NCI-H187 (cell line): ENCODE measurements at places on chromosomes 13 and 19.

- DNase-seq, result no peak
Observed at GRCh38 chr13:48488995-48489394, 43.9 kb downstream of the RCBTB2 start.

DNA sequence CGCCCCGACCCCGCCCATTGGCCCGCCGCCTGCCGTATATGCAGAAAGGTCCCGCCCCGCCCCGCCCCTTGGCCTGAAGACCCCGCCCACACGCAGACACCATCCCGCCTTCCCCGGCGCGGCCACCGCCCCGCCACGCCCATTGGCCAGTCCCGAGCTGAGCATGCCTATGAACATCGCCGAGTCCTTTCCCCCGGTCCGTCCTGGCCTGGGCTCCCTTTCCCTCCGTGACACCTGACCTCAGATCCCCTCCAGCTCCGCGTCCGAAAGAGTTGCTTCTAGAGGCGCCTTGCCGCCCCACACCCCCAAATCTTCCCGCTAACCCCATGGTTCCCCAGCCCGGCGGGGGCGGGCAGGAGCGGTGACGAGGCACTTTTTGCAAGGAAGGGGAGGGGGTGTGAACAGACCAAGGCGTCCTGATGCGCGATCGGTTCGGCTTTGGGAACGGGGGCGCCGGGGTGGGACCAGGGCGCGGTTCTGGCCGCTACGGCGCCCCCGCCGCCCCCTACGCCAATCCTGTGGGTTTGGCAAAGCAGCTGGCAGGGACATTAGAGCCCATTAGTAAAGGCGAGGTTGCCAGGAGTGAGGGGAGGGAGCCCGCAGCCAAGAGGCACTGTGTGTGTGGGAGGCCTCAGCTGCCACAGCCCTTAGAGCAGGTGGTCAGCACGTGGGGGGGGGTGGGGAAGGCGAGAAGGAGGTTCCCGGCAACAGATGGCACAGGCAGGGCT lies 406 bp upstream of the NUMBL start:
- DNase-seq, result peak; percentile 94

GRCh38 chr13:49064476-49064875 lies 88.8 kb downstream of the FNDC3A start:
- DNase-seq, result no peak

DNA sequence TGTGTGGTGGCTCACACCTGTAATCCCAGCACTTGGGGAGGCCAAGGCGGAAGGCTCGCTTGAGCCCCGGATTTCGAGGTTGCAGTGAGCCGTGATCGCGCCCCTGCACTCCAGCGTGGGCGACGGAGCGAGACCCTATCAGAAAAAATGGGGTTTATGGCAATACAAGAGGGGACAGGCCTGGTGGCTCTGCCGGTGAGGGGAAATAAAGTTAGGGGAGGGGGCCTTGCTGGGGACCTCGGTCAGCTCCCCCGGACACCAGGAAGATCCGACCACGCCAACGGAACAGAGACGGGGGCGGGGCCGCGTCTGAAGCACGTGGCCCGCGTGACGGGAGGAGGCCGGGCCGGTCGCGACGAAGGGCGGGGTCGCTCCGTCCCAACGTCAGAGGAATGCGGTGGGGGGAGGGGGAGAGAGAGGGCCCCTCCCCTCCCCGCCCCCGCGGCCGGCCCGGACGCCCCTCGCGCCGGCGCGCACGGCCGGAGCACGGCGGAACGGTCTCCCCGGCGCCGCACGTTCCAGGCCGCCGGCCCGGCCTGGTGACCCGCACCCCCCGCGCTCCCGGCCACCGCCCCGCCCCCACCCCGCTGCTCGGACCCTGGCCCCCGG lies 1.9 kb upstream of the HNRNPL start:
- peak; percentile 93 for DNase-seq

- DNase-seq, result no peak
Observed at GRCh38 chr13:97223711-97224541, 1.8 kb downstream of the MBNL2 start.

DNA sequence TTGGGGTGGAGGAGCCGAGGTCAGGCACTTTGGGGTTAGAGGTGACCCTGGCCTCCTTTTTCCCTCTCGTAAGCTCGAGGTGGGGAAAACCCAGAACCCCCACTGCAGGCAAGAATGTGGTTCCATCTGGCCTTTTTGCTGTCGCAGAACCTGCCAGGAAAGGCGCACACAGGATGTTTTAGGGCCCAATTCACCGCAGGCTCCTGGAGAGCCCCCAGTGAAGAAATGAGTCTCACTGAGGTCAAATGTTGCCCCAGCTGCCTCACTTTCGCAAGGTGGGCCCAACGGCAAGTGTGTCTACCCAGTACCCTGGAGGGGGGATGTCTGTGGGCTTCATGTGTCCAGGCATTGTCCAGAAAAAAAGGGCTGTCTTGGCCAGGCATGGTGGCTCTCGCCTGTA lies 61.8 kb downstream of the PEX11G start:
- DNase-seq, result no peak

GRCh38 chr19:40519352-40520322 lies 52.8 kb downstream of the SPTBN4 start:
- DNase-seq, result no peak

DNA sequence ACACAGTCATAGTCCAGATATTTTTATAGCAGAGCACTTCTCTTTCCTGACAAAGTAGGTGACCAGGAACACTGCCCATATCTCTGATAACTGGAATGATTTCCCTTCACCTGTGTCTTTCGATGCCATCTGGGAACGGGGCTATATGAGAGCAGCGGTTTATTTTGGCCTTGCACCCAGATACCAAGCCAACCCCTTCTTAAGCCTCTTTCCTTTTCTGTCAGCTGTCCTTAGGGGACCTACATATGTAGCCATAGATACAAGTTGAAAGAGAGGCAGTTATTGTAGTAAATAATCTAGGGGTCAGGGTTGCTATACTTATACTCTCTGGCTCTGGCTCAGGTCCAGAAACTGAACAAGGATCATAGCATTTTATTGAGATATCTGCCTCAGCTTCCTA lies 128.8 kb downstream of the NHLRC3 start:
- no peak for DNase-seq

- DNase-seq, result no peak
Observed at GRCh38 chr19:33247441-33247819, 21.8 kb upstream of the SLC7A10 start.

DNA sequence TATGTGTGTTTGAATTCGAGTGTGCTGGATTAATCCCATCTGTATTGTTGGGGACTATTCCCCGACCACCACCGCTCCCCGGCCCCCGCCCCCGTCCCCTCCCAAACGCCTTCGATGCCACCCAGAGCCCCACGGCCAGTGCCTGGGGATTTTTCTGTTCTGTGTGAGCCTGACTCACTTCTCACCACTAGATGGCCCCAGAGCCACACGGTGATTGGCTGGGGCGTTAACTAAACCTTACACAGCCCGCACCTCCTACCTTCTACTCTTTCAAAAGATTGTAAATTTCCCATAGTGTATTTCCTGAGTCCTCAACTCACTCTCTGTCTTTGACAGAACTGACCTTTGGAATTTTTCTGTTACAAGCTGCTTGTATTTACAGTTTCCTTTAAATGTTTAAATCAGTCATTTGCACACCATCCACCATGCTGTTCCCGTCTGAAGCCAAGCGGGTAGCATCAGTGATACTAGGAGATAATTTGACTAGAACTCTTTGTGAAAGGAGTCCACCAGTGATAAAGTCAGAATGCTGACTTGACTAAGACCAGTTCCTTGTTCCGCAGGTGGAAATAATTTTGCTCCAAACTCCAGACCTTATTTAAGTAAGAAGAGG lies 61.4 kb downstream of the RFX2 start:
- peak; percentile 7 for DNase-seq

- DNase-seq, result no peak
Observed at GRCh38 chr13:113364311-113364889, 470 bp upstream of the GRTP1 start.

DNA sequence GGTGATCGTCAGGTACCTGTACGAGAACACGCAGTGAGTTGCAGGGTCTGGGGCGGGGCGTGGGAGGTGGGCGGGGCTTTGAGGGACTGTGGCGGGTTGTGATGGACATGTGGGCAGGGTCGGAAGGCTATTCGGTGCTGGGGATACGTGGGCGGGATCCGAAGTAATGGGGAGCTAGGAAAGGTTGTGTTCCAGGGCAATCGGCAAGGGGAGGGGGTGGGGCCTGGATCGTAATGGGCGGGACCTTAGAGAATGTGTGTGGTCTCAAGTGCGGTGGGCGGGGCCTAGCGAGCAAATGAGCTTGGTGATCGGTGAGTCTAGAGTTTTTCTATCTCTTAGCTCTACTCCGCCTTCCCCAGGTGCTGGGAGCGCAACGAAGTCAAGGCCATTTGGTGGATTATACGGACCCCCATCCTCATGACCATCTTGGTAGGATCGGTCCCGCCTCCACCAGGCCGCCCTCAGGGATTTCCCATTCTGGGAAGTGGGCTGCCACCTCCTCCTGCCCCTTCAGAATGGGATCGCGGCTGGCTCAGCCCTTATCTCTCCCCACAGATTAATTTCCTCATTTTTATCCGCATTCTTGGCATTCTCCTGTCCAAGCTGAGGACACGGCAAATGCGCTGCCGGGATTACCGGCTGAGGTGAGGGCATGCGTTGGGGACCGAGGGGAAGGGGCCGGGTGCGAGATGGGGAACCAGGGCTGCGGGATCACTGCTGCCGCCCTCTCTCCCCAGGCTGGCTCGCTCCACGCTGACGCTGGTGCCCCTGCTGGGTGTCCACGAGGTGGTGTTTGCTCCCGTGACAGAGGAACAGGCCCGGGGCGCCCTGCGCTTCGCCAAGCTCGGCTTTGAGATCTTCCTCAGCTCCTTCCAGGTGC lies 9.6 kb downstream of the GIPR start:
- DNase-seq, result peak; percentile 95

- no peak for DNase-seq
Observed at GRCh38 chr19:890831-891230, 2.2 kb downstream of the MED16 start.

DNA sequence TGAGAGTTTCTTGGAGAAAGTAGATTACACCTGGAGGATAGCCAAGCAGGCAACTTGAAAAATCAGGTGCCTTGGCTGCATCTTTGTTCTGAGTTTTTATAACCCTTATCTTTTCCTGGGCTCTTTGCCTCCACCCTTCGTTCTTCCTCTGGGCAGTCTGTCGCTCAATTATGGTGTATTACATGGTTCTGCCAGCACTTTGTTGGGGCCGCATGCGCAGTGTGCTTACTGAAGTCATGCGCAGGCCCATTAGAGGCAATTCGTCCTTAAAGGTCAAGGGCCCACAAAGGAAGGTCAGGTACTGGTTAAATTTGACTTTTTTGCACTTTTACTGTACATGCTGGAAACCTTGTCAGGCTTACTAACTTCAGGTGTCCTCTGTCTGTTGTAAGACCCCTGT lies 761.9 kb upstream of the SLITRK5 start:
- DNase-seq, result no peak

DNA sequence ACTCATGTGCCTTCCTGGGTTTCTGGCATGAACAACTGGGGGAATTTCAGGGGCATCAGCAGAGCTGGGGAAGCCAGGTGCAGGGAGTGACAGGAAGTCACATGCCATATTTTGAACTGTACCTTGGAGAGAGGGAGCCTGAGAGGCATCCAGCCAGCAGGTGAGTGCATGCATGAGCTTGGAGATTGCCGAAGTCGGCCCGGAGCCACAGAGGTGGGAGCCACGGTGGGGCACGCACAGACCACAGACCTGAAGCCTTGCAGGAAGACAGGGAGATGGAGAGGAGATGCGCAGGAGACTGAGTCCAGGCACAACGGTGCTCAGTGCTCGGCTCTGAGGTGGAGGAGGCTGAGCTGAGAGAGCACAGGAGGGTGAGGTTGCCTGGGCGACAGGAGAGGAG lies 55.1 kb downstream of the CDADC1 start:
- no peak for DNase-seq

DNA sequence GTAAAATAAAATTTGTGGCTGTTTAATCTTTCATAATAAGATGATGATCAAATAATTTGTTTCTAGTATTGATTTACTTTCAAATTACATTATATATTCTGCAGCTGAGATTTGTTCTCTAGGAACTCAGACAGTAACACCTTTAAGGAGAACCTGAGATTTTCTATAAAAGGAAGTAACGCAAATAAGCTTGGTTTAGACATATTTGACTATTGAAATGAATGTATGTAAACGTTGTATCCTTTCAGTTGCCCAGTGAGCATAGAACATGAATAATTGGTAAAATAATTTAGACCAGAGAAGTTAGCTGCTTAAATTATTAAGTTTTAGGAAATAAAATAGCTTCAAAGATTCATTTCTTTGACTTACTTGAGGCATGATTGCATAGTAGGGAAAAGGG lies 3.1 kb downstream of the CDK8 start:
- DNase-seq, result no peak

DNA sequence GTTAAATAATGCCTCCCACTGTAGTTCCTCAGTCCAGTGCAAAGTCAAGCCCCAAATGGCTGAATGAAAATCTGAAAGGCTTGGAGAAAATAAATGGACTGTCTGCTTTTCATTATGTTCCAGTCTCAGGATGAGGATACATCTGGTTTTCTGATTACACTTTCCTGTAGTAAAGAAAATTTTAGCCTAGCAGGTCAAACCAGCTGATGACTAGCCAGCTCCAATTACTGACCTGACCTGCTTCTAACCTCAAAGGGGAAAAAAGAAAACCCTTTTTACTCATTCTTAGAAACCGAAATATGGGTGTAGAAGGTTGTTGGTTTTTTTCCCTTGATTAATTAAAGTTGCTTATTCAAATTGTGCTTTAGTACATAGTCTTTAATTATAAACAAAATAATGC lies 418.4 kb downstream of the EFNB2 start:
- DNase-seq, result no peak

- DNase-seq, result peak; percentile 53
Observed at GRCh38 chr19:55437410-55437809, 5.7 kb downstream of the SHISA7 start.

DNA sequence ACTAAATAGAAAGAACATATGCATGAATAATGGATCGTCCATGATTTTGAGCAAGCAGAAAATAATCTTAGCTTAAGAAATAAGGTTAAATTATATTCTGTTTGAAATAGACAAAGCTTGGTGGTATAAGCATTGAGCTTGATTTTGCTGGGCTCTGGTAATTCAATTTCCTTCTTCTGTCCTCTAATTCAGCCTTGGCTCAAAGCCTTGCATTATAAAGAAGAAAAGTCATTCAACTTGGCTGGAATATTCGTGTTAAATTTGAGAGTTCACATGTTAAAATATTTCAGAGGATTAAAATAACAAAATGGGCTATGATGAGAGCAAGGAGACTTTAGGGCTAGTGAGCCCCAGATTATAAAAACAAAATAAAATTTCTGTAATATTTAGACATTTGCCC lies 415.4 kb upstream of the PCDH20 start:
- DNase-seq, result no peak

DNA sequence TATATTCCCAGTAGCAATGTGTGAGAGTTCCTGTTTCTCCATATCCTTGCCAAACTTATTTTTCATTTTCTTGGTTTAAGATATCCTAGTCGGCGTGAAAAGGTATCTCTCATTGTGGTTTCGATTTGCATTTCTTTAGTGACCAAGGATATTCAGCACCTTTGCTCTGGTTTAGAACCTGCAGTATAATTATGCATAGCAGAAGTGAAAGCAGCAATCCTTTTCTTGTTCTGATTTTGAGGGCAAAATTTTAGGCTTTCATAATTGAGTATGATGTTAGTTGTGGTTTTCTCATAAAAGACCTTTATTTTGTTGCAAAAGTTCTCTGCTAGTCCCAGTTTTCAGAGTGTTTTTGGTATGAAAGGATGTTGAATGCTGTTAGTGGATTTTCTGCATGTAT lies 491.0 kb downstream of the FGF9 start:
- DNase-seq, result no peak
